ENCODE measurements at places on chromosomes 16 and 17. TPM values are rescaled to one million over a fixed set of nuclear protein-coding genes. Genes with fewer than 3 reads are reported as not detected.

The TMEM208 gene
- polyA plus RNA-seq: 66.9 TPM

The NLGN2 gene
- polyA plus RNA-seq: 15.1 TPM

The KRT24 gene
- polyA plus RNA-seq: not detected

The PRKCB gene
- 0.01 TPM for polyA plus RNA-seq

The TP53TG3C gene
- not detected for polyA plus RNA-seq
